Muscle of back (tissue), 13 donors: ENCODE measurements at places on chromosomes 11 and 22.

GRCh38 chr11:18209058-18209457 is 27.5 kb downstream of the SAA4 start:
- DNase-seq: no peak

GRCh38 chr11:121757480-121758125 is 304.8 kb upstream of the SORL1-AS1 start:
- no peak for DNase-seq

DNA sequence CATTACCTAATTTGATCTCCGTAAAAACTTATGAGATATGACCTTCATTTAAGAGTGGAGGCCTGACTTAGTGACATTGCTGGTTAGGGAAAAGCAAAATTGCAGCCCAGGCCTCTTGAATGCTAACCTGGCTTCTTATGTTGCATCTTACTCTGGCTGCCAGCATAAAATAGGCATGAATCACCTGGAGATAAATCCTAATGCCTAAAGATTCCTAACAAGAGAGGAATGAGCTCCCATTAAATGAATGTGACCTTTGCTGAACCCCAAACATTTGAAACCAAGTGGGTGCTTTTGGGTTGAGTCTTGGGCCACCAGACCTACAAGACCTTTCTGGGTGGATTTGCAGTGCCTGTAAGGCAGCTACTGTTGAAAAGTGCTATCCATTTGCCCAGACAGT is 1145.6 kb upstream of the TENM4 start:
- DNase-seq: no peak

- DNase-seq: no peak
Observed at GRCh38 chr11:78069465-78069864, 5.8 kb downstream of the THRSP start.

GRCh38 chr11:33291004-33291777 is 34.0 kb downstream of the HIPK3 start:
- DNase-seq: peak; percentile 71

GRCh38 chr11:27408246-27408800 is 45.3 kb upstream of the CCDC34 start:
- no peak for DNase-seq

DNA sequence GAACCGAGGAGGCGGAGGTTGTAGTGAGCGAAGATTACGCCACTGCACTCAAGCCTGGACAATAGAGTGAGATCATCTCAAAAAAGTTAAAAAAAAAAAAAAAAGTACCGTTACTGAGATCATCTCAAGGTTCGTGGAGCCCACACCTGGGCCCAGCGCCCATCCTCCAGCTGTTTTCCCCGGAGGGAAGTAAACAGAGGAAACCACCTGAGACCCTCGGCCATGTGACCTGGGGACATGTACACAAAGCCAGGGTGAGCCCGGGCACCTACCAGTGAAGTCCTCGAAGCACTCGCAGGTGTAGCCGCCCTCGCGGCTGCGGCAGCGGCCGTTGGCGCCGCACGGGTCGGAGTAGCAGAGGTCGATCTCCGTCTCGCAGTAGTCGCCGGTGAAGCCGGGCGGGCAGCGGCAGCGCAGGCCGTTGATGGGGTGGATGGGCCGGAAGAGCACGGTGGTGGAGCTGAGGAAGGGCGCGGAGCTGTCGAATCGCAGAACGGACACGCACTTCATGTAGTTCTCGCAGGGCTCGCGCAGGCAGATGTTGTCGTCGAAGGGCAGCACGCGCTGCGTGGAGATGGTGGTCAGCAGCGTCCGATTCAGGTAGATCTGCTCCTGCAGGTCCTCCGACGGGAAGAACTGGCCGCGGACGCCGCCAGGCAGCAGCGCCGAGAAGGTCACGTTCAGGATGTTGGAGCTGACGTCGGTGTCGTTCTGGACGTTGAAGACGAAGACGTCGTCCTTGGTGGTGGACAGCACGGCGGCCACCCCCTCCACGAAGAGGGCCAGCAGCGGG is 73.8 kb downstream of the CELSR1 start:
- no peak for DNase-seq

DNA sequence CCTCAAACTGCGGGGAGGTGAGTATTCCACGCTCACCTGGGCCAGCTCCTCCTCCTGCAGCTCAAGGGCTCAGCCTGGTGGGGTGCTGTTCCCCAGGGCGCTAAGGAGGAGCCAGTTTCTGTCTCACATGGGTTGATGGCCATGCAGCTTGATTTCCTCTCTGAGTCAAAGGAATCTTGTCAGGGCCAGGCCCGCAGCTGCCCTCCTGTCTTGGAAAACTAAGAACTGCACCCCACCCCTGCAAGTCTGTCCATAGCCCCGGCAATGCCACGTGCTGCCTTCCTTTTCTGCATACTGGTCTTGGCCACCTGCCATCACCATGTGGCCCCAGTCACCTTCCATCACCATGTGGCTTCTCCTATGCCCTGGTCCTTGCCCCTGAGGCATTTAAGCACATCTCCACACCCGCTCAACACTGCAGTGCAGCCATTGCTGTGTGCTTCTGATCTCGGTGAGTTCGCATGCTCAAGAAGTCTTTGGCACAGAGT is 35.2 kb upstream of the CLDN5 start:
- no peak for DNase-seq

DNA sequence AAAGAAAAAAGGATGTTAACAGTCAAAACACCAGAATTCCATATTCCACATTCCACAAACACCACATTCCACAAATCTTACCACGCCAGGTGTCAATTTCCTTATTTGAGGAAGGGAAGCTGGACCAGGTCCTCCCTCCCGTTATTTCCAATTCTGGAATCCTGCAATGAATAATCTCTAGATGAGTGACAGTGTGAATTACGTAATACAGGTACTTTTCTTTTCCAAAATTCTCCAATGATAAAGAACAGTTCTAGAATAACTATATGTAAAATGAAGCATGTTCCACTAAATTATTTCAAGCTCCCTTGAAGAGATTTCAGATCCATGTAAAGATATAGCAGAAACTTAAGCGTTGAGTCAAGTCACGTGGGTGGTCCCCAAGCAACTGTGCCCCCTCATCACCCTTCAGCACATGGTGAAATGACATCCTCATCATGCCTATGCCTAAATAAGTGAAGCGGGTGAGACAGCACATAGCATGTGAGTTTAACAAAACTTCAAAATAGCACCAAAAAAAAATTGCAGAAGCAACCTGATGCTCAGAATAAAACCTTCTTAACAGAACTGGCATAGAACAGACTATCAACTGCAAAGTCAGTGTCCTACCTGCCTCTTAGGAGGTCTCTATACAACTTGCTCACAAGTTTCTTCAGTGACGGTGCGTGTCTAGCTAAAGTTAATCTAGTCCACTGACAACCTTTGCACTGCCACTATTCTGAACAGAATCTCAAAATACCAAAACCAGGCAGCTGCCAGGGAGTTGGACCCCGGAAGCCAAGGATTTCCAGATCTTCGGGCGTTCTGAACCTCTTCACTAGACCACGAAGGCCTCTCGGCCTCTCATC is 876 bp downstream of the NFRKB start:
- no peak for DNase-seq

GRCh38 chr11:123409456-123410217 is 20.4 kb upstream of the GRAMD1B start:
- DNase-seq: no peak

DNA sequence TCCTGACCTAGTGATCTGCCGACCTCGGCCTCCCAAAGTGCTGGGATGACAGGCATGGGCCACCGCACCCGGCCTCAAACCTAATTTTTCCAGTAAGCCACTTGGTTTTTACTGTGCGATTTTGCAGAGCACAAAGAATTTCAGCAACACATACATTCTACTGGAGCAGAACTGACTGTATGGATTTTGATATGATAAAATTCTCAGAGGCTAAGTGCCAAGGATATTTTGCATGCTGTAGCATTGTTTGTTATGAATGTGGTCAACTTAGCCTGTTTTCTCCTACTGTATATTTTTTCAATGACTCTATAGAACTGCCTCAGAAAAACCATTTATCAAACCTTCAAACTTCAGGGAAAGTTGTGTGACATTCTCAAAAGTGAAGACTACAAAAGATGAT is 89.2 kb downstream of the FAT3 start:
- no peak for DNase-seq

GRCh38 chr11:34194576-34195335 is 89.3 kb downstream of the NAT10 start:
- DNase-seq: peak; percentile 25

DNA sequence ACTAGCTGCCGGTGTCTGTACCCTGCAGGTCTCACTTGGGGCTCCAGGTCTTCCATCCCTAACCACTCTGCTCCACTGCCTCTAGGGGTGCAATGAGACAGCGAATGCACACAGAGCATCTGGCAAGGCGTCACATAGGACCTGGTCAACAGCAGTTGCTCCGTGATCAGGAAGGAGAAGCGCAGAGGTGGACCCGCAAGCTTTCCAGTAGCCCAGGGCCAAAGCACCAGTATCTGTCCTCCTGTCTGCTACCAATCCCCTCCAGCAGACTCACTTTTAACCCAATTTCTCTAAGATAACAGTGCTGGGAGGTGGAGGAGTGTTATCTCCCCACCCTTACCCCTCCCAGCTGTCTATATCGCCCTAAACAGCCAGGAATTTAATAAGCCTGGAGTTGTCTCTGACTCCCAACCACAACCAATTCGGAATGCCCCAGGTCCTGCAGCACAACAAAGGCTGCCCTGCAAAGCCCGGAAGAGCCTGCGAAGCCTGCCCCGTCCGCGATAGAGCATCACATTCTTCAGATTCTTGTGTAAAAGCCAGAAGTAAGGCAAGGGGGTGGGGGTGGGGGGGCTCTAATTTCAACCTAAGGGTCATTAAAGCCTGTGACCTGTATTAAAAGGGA is 19.3 kb downstream of the MYH9 start:
- DNase-seq: no peak

DNA sequence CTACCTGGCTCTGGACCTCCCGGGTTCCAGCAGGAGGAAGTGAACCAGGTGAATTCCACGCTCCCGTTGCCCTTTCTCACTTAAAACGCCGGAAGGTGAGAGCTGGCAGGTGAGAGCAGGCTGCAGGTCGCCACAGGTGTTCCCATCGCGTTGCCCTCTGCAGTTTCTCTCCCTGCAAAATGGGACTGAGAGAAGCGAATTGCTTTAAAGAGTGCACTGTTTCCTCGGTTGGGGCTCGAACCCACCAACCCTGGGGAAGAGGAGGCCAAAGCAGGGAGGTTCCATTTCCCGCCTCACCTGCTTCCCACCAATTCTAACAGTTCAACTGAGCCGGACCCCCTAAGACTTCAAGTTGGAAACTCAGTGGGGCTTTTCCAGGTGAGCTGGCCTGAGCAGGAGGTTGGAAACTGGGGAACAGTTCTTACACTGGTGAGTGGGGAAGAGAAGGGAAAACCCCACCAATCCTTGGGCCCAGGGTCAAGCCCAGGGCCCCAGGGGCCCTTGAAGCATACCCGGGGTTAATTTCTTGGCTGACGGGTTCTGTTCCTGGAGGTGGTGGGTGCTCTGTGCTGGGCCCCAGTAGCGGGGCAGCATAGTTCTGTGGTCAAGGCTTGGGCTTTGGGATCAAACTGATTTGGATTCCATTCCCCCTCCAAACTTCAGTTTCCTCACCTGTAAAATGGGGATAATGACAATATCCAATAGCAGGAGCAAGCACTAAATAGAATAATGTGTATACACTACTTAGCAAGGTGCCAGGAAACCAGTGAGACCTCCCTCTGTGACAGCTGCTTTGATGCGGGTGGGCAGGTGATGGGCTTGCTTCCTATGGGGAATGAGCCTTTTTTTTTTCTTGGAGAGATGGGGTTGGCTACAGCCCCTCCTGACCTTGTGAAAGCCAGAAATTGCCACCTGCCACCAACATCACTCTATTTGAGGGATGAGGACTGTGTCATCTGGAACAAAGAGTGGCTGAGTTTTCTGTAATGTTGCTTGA is 788 bp downstream of the CD82 start:
- no peak for DNase-seq

- no peak for DNase-seq
Observed at GRCh38 chr11:128324531-128325141, 262.7 kb downstream of the ETS1 start.

GRCh38 chr11:38019072-38019775 is 1421.2 kb upstream of the RAG2 start:
- no peak for DNase-seq

DNA sequence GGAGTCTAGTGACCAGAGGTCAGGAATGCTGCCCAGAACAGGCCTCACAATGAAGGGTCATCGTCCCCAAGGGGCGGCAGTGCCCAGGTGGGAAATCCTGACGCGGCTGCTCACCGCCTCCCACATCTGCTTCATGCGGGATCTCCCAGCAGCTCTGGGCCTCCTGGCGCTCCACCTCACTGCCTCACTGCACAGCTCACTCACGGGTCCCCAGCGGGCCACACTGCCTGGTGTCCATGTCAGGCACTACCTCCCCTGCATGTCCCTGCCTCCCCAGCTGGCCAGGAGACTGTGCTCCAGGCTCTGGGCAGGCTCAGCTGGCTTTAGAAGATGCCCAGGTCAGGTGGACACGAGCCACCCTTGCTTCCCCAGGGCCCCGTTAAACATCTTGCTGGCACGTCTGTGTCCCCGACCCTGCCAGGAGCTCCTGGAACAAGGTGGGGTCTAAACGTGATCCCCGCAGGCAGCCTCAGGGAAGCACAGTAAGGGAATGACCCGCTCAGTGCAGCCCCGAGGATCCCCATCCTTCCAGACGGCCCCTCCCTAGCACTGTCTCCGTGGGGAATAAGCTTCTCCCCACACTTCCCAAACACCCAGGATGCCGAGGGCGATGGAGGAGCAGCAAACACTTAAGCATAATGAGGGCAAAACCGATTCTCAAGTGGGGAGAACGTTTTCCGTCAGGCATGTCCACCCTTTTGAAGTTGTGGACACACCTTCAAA is 93.2 kb downstream of the TRMU start:
- no peak for DNase-seq

- DNase-seq: no peak
Observed at GRCh38 chr22:48757985-48758561, 1069.6 kb downstream of the BRD1 start.

- no peak for DNase-seq
Observed at GRCh38 chr22:46421267-46421666, 85.8 kb downstream of the TRMU start.

GRCh38 chr22:19629720-19630419 is 84.4 kb upstream of the SEPTIN5 start:
- DNase-seq: peak; percentile 88

DNA sequence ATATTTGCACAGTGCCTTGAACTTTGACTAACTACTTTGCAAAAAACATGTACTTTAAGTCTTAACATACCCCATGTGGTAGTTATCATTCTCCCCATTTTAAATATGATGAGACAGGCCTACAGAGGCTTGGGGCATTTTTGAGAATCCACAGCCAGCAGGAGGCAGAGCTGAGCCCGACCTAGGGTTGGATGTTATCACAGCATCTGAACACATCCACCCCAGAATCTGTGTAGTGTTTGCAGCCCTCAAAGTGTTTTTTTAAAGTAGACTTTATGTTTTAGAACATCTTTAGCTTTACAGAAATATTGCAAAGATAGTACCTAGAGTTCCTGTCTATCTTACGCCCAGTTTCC is 17.6 kb downstream of the OTOG start:
- DNase-seq: no peak

DNA sequence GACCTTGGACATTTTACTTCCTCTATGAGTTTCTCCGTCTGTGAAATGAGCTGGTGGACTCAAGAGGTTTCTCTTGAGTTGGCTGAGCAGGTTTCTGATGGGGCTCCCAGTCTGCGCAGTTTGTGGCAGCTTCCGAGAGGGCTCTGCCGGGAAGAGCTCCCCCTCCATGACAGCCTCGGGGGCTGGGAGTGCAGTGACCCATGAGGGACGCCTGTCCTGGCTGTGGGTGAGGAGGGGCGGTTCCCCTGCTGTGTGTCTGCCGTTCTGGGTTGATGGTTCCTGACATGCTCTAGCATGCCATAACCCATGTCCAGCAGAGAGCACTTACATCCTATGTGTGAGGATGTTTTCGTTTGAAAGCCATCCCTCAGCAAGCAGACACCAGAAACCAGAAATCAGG is 14.8 kb downstream of the CSF2RB start:
- DNase-seq: no peak

GRCh38 chr22:44318751-44319150 is 6.0 kb upstream of the SHISAL1 start:
- no peak for DNase-seq
